ENCODE measurements at places on chromosomes 2 and 18.

GRCh38 chr2:1854729-1855547 is 110.6 kb upstream of the PXDN start:
- no peak for DNase-seq

- DNase-seq = no peak
These were observed at the start of gene LIMS2 for GRCh38 chr2:127675331-127676261. LIMS2 (minus strand) TSS chr2:127675530; CDS start chr2:127675024, 506 bp downstream.

DNA sequence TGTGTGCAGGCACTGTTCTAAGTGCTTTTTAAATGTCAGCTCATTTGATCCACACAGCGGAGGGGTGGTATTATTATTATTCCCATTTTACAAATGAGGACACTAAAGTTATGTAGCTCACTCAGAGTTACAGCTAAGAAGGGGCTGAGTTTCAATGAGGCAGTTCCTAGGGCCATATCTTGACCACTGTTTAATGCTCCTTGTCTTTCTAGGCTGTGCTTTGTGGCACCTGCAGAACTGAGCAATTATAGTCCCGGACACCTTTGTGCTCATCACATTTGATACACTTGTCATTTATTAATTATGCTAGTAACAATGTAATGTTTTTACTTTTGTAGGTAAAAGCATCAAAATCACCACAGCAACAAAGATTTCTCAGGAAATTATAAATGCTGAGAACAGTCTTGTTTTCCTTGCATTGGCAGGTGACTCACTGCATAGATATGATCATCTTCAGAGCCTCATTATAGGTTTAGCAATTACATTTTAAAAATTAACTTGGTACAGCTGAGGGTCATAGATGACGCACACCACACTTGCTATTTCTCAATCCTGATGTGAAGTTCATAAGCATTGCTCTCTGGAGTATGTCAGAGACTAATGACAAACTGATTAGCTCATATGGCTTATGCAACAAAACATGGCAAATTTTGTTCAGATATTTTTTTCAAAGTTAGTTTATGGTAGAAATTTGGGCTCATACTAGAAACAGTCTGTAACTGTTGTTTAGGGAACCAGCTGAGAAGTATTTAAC is 366.8 kb downstream of the TGIF1 start:
- DNase-seq = no peak

- DNase-seq = no peak
These were observed 3.6 kb downstream of the FZD5 start for GRCh38 chr2:207766041-207766551.

GRCh38 chr2:118650327-118650726 is 197.1 kb downstream of the EN1 start:
- no peak for DNase-seq

DNA sequence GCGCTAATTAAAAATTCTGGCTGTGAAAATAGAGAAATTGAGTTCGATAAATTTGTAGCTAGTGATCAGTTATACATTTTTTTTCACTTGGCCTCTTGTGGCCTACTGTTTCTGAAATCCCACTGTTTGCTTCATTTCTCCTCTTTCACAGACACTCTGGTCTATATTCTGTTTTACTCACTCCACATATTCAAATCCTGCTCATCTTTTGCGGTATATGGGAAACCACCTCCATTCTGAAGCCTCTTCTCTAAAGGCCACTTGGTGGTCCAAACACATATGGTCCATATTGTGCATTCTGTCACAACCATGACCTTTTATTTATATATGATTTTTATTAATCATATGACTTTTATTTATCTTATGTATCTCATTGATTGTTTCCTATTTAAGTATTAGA is 67.0 kb downstream of the MYO1B start:
- DNase-seq = no peak

DNA sequence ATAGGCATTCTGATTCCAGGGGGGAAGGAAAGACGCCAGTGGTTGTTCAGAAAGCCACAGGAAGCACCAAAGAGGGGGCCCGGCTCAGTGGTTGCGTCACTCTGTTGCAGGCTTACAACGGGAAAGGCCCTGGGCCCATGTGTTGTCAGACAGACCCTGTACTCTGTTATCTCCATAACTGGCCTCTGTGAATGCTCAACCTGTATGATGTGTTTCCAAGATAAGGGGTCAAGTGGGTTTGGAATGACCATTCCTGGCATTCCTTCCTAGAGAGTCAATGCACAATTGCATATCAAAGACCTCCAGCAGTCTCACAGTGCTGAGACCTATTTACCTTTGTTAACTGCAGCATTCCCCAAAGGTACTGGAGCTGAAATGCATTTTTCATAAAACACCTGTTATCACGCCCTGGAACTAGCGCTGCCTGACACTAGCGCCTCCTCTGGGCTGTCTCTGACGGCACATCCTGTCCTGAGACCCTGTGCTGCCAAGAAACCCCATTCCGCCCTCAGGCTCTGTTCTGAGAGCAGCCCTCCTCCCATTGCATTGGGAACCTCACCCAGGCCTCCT is 13.2 kb upstream of the LRRFIP1 start:
- no peak for DNase-seq

DNA sequence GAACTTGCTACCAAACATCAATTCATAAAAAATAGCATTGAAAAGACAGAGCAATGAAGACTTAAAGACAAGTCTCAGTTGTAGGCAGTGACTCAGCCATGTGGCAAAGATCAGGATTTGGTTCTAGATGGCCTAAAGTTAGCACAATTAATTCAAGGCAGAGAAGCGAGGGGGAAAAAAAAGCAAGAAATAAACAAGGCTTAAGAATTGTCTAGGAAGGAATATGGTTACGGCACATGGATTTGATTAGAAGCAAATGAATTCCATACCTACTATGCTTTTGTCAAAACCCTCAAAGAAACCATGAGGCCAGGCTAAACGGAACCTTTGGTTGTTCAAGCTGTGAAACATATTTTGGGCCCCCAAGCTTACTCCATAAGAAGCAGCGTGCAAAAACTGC is 362.2 kb upstream of the KCNH7 start:
- no peak for DNase-seq

DNA sequence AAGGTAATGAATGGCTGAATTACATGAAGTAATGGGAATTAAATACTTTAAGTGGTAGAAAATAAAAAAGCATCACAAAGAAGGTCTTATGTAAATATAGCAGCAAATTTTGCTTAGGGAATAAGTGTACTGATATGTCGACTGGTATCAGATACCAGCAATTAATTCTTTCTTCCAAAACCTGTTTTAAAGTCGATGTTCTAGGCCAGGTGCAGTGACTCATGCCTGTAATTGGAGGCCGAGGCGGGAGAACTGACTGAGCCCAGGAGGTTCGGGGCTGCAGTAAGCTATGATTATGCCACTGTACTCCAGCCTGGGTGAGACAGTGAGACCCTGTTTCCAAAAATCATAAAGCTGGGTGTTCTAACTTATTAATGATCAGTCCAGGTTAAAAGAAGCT is 30.3 kb downstream of the SP3 start:
- DNase-seq = no peak

DNA sequence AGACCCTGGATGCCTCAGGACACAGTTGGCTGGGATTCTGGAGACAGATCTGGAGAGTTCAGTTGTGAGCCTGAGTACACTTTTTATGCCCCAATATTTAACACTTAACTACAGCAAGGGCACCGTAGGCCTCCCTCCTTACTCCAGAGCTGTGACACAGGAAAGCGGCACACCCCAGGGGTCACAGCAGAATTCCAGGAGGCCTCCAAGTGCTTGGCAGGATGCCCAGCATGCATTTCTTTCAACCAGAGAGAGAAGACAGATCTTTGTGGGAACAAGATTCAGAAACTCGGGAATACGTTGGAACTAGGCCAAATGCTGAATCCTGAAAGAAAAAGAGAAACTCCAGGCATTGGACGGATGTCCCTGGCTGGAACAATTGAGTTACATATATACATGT is 199.2 kb upstream of the NT5C1B start:
- no peak for DNase-seq

DNA sequence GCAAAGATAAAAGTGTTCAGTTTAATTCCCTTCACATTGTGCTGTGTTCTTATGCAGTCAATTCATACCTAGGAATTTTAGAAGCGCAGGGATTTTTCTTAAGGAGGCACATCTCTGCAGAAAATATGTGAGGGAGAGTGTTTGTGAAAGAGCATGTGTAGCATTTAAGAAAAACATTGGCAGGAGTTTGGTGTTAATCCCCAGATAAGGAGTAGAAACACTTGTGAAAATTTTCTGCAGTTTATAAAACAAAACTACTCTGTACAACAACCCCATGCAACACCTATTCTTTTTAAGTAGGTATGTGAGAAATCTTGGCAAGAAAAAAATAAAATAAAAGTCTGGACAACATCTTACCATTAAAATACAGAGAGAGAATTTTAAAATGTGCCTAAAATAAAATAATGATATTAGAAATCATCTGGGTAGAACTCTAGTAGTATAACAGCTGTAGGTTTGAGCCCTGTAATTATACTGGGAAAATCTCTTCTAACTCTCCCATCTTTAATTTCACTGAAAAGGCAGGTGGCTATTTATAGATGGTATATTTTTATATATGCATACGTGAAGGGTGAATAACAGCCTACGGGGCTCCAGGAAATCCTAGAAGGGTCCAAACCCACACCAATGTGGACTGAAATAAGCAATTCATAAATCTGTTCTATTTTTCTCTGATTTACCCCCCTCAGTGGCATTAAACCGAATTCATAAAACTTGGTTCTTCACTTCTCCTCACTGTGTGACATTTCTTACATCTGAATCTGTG is 6.6 kb downstream of the FZD7 start:
- DNase-seq = no peak

DNA sequence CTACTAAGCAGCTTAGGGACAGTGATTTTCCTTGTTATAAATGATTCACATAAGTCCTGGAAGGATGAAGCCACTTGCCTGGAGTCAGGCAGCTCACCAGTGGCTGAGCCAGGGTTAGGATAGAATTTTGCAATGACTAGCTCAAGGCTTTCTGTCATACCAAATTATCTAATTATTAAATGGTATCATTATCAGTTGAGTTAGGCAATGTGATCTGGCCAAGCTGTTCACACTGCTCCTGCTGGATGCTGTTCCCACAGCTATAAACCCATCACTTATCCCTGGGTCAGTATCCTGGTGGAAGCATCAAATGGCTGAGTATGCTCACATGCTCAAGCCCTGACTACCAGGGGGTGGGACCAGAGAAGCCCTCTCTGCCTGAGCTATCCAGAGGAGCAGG is 235.2 kb downstream of the MTX2 start:
- no peak for DNase-seq

GRCh38 chr2:205369813-205370212 is 312.5 kb upstream of the NRP2 start:
- DNase-seq = no peak

GRCh38 chr2:112181571-112182290 is 43.5 kb downstream of the FBLN7 start:
- peak; percentile 60 for DNase-seq

- DNase-seq = no peak
These were observed 7.4 kb upstream of the DGKD start for GRCh38 chr2:233346930-233347329.

GRCh38 chr2:135963841-135964240 is 21.6 kb downstream of the DARS1 start:
- DNase-seq = no peak

- DNase-seq = no peak
These were observed 70.5 kb upstream of the POMC start for GRCh38 chr2:25238920-25239319.

- DNase-seq = no peak
These were observed 146.0 kb upstream of the CYP26B1 start for GRCh38 chr2:72293620-72294019.

- DNase-seq = no peak
These were observed 3.1 kb upstream of the GMPPA start for GRCh38 chr2:219495531-219496122.

GRCh38 chr2:191041418-191042161 is 27.6 kb upstream of the STAT1 start:
- no peak for DNase-seq

DNA sequence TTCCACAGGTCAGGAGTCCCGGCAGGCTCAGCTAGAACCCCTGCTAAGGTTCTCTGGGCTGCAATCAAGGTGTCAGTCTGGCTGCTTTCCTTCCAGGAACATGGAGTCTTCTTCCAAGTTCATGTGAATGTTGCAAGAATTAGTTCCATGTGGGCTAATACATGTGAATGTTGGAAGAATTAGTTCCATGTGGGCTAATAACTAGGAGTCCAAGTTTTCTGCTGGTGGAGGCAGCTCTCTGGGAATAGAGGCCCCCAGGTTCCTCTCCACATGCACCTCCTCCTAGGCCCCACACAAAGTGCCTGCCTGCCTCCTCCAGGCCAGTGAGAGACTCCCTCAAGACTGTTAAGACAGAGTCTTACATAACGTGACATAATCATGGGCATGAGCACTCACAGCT is 140.8 kb upstream of the SLC35G4 start:
- DNase-seq = no peak

DNA sequence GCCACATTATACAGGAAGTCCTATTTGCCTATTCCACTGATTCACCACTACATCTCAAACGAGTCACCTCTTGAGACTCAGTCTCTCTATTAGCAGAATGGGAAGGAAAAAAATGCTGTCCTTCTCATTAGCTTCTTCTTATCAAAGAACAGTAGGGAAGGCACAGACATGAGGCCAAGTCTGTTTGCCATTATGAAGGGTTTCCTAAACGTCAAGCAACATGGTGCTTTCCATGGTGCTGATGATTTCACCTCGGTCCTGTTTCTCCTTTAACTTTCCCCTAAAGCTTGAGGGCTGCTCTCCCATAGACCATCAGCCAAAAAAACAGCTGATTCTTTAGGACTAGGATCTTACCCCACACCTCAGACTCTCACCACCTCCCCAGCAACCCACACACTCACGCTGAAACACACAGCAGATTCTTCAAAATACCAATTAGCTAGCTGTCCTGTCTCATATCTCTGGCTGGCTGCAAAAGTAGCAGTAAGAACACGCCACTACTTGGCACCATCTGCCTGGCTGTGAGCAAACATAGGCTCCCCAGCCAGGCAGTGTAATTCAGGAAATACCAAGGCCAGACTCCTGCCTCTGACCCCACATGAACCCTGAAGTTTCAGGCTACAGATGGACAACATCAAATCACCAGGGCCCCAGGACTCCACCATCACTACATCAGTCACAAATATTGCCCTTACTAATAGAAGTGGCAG is 30.5 kb downstream of the GALNT14 start:
- no peak for DNase-seq

DNA sequence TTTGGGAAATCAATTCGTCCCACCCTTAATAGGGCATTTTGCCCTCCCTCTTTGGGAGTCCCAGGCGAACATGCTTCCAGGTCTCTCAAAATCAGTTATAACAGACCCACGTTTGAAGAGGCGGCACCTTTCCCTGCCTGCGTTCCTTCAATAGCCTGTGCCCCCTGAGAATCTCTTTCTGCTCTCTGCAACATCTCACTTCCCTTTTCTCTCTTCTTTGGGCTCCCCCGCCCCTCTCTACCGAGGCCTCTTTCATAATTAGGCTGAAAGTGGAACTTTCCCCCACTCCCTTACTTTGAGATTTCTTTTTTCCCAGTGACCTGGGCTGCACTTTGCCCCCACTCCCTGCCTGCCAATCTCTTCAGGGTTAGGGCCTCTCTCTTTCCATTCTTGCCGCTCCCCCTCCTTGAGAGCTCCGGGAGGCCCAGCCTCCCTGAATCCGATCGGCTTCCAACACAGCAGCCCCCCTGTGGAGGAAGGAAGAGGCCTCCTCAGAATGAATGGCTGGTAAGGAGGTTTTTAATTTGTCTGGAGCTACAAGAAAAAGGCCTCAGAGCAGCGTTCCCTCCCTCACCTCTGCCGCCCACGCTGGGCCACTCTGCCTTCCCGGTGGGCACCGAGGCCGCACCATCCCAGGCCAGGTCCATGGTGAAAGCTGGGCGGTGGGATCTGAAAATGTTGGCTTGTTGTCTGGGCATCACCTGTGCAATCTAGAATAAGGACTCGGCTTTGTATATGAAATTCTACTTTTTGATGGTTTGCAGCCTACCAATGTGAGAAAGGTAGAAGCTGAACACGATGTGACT is 162.6 kb upstream of the SIX3 start:
- DNase-seq = no peak

- no peak for DNase-seq
These were observed 238.5 kb upstream of the ERBB4 start for GRCh38 chr2:212777020-212777491.

Data from stimulated activated CD4-positive, alpha-beta T cell treated with anti-CD3 and anti-CD28 coated beads, TNF-alpha, amount 100 ng/mL, for 1 hour (primary cell).